GF-D8 (cell line): ENCODE measurements at places on chromosomes 1 and 21.

- DNase-seq = no peak
Measured at GRCh38 chr1:178704833-178705232, 20.2 kb upstream of the RALGPS2 start.

- no peak for DNase-seq
Measured at GRCh38 chr1:86748622-86749373, 44.4 kb downstream of the SH3GLB1 start.

DNA sequence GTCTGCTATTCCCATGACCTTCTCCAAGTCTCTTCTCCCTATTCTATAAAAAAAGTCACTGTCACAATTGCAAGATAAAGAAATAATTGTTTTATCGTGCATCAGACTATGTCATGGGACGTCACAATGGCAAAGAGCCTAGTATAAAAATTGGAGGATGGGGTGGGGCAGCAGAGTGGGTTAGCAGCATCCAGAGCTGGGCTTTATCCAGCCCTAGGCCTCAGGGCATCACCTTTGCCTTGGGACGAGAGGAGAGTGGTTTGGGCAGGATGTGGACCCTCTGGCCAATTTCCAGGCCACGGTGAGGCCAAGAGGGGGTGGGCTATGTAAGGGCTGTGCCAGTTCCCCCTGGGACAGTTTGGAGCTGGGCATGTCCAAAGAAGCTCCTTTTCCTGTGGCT lies 25.7 kb downstream of the WNT4 start:
- no peak for DNase-seq

DNA sequence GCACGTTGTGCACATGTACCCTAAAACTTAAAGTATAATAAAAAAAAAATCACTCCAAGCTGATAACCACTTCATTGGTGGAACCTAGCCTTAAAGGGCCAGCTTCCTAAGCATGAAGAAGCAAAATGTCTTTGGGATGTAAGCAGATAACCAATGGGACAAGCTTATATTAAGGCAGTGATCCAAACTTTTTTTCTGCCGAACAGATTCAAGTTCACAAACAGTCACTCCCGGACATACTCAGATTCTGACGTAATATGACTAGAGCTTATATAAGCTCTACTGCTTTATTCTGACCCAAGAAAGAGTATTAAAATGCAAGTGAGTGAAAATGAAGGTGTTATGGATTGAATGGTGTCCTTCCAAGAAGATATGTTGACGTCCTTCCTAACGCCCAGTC lies 44.9 kb upstream of the HIVEP3 start:
- no peak for DNase-seq

GRCh38 chr1:237032029-237032428 lies 10.0 kb upstream of the RYR2 start:
- no peak for DNase-seq

DNA sequence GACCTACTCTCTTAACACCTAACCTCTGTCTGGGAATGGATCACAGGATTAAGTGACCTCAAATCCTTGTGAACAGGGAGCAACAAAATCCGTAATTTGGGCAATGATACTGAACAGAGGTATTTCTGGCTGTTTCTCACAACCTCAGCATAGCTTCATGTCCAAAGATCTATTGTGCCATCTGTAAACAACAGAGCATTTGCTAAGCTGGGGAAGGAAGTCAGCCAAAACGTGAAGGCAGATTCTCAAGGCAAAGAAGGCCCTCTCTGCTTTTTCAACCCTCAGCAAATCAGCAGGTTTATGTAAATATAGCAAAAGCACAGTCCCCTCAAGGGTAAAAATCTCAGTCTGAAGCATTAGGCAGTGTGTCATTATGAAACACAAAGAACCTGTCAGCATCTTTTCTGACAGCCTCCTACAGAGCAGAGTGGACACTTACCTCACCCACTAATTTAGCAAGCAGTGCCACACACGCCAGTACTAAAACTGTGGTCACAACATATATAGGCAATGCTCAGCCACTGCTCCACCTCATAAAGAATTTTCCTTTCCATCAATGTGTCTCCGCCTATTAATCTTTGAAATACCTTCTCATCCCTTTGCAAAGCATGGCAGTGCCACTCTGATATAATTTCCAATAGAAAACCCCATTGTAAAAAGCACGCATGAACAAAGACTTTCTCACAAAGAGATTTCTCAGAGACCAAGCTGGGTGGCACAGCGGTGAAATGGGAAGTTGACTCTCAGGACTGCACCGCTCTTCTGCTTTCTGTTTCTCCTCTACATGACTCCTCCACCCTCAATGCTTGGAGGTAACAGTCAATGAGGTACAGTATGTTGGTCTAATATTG lies 188.0 kb downstream of the RERE start:
- no peak for DNase-seq

DNA sequence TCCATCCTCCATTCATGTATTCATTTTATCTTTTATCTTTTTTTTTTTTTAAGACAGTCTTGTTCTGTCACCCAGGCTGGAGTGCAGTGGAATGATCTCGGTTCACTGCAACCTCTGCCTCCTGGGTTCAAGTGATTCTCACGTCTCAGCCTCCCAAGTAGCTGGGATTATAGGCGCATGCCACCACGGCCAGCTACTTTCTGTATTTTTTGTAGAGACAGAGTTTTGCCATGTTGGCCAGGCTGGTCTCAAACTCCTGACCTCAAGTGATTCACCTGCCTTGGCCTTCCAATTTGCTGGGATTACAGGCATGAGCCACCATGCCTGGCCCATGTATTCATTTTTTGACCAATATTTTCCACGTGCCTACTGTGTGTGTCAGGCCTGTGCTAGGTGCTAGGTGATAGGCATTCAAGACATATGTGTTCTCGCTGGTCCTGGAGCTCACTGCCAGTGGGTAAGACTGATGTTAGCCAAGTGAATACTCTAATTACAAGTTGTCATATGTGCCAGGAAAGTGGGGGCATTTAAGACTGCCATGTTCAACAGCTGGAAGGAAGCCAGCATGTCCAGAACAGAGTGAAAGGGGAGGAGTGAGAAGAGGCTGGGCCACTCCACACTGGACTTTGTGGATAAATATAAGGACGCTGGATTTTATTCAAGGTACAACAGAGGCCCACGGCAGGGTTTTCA lies 5.3 kb upstream of the CELSR2 start:
- no peak for DNase-seq

DNA sequence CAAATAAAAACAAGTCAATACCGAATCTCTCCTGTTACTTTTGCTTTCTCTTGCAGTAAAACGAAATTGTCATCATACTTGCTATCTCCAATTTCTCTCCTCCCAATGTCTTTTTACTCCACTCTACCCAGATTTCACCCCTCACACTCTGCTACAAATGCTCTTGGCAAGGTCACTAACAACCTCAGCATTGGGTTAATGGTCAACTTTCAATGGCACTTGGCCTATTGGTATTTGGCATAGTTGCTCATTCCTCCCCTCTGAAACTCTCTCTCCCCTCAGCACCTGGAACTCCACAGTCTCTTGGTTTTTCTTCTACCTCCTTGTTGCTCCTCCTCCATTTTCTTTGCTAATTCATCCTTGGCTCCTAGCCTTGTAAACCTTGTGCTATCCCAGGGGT lies 367.3 kb downstream of the PTPRU start:
- DNase-seq = no peak

DNA sequence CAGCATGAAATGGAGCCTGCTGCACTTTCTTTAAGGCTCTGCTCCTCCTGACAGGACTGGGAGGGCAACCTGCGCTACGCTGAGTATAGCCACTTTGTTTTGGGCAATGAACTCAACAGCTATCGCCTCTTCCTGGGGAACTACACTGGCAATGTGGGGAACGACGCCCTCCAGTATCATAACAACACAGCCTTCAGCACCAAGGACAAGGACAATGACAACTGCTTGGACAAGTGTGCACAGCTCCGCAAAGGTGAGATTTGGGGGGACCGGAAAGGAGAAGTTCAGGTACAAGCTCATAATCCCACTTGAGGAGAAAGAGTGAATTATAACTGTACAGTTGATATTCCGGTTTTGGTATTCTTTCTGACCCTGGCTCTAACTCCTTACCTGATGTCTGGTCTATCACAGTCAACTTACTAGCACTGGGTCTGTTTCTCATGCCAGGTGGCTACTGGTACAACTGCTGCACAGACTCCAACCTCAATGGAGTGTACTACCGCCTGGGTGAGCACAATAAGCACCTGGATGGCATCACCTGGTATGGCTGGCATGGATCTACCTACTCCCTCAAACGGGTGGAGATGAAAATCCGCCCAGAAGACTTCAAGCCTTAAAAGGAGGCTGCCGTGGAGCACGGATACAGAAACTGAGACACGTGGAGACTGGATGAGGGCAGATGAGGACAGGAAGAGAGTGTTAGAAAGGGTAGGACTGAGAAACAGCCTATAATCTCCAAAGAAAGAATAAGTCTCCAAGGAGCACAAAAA lies 5.4 kb downstream of the ANGPTL7 start:
- DNase-seq = no peak

GRCh38 chr1:8510041-8510823 lies 192.3 kb downstream of the SLC45A1 start:
- no peak for DNase-seq

DNA sequence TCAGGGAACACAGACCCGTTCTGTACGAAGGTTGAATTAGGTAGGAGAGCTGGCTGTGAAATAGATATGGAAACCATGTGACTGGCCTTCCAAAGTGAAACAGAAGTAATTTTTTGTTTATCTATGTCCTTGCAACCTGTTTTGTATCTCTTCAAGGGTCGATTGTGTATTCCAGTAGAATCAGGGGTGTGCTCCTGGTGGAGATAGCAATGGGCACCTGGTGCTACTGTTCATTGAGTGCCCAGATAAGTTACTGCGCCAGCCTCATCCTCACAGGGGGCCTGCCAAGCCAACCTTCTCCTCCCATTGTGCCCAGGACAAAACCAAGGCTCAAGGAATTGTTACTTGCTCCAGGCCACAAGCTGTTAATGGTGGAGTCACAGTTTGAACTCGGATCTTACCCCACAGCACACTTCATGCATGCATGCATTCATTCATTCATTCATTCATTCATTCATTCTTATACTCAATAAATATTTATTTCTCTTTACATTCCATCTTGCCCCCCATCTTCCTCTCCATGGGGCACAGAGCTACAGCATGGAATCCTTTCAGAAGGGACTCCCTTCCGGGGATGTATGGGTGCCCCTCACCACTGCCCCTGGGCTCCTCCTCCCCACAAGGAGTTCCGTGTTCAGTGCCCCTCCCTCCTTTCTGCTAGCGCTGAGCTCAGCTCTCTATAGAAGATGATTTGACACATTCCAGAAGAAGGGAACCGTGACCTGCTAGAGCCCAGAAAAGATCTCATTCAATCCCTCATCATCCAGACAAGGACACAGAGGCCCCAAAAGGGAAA lies 24.0 kb downstream of the ADORA1 start:
- DNase-seq = no peak

DNA sequence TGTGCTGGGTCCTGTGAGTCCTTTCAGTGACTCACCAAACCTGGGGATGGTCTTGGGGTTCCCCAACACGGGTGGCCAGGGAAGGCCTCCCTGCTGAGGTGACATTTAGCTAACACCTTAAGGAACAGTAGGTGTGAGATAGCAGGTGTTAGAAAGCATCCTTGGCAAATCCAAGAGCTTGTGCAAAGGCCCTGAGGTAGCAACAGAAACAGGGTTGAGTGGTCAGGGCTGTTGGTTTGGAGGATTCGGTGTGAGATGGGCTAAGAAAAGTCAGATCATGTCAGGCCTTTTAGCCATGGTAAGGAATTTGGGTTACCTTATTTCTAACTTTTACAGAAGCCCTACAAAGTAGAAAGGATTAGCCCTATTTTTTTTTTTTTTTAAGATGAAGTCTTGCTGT lies 343.0 kb downstream of the CAMTA1 start:
- DNase-seq = no peak

DNA sequence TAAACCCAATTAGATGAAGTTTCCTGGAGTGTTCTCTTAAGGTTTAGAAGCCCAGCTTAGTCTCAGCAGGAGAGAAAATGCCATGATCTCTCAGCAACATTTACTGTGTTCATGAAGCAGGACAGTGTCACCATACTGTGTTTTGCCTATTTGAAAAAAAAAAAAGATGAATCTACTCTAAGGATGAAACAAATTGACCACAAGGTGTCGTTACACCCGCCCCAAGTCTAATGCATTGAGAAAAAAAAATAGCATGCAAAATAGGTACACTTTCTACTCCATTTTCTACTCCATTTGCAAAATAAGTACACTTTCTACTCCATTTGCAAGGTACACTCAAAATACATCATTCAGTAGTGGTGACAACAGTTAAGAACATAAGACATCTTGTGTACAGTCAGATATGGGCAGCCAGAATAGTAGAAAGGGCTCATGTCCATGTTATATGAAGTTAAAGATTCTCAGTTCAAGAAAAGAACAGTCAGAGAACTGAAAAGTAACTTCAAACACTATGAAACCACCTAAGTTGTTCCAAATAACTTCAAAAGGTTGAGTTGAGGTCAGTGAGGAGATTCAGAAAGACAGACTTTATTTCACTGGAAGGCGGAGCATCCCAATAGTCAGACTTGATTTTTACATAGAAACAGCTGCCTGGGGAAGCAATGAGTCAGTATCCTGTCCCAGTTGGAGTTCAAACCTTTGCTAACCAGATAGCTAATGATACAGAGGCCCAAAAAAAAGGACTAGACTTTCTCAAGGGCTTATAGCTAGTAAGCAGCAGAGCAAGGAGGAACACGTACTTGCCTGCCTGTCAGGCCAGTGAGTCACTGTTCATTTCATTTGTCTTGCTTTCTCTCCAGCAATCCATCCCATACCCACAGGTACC lies 13.3 kb downstream of the PLPPR5 start:
- DNase-seq = no peak

DNA sequence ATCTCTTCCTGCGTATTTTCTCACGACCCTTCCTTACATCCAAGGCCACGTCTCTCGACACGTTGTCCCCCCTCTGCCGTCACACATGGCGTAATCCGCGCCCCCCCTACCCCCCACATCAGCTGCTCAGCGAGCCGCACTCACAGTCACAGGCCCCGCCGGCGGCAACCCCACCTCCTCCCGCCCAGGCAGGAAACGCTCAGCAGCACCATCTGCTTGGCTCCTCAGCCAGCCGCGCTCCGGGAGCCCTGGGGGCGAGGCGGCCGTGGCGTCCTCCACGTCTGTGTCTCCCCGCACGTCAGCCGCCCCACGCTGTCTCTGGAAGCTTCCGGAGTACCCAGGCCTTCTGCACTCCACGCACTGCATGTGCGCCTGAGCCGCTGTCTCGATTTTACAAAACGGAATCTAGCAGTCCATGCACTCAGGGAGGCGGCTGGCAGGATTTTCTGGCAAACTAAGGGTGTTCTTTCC lies 64.6 kb downstream of the SIK1 start:
- peak; percentile 20 for DNase-seq

DNA sequence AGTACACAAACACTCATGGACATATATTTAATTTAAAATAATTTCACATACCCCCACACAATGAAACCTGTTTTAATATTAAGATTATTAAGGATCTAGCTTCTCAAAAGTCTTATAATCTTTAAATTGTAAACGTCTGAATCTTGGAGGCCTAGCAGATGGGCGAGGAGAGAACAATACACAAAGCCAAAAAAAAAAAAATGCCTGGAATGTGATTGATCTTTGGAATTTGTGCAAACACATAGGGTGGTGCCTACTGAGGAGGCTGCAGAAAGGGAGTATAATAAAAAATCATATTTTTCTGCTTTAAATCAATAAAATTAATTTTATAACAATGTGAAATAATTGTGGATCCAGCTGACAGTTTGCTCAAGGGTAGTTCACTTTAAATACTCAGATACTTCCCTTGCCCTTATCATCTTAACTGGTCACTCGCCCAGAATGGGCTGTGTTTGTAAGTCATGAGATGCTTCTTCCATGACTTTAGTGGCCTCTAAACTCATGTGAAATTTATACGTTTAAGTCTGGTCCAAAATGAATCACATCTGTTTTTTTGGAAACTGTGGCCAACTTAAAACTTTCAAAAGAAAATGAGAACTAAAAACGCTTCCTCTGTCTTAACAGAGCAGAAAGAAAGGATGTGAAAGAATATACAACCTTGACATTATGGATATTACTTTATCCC lies 802.8 kb upstream of the CXADR start:
- no peak for DNase-seq
